ENCODE measurements at places on chromosomes 12 and 14.

DNA sequence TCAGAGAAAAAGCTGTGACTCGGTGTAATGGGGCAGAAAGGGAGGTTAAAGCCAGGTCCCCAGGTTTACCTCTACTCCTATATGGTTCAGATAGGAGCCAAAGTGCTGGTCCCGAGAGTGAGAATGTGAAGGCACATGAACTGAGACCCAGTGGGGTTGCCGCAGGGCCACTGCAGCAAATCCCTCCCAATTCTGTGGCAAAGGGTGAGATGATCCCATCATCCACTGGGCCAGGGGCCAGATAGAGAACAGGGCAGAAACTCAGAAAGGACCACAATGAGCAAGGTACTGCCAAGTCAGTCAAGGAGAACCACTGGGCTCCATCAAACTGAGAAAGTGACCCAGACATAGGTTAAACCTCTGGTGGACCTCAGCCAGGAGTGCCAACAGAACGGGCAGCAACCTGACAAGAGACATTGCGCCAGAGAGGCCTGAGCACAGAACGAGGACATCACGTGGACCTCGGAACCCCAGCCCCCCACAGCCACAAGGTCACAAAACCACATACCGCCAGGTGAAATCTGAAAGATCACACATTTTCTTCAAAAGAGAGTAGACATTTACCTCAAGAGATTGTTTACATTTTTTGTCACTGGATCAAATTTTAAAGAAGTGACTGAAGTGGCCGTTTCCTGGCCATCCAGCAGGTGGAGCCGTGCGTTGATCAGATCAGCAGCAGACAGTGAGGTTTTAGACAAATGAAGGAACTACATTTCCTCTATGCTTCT, 20.5 kb upstream of the ITPR2 start:
- DNase-seq: peak; percentile 46

GRCh38 chr12:95970905-95971304, 25.2 kb downstream of the HAL start:
- no peak for DNase-seq

GRCh38 chr12:47388712-47389111, 309.0 kb upstream of the AMIGO2 start:
- no peak for DNase-seq

DNA sequence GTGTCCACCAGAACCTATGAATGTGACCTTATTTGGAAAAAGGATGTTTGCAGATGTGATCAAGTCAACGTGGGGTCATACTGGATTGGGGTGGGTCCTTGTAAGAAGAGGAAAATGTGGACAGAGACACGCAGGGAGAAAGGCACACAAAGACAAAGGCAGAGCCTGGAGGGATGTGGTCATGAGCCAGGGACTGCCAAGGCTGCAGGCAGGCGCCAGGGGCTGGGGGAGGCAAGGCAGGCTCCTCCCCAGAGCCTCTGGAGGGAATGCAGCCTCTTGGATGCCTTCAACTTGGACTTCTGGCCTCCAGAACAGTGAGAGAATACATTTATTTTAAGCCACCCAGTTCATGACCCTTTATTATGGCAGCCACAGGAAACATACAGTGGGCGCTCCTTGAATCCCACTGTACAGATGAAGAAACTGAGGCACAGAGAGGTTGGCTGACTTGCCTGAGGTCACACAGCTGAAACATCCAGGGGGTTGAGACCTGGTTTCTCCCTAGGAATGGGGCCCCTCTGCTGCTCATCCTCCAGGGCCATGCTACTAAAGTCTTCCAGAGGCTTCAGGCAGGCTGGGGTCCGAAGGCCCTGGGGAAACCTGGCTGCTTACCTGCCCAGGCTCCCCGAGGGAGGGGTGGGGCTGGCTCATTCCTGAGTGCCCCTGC, 99.7 kb downstream of the RFLNA start:
- no peak for DNase-seq

DNA sequence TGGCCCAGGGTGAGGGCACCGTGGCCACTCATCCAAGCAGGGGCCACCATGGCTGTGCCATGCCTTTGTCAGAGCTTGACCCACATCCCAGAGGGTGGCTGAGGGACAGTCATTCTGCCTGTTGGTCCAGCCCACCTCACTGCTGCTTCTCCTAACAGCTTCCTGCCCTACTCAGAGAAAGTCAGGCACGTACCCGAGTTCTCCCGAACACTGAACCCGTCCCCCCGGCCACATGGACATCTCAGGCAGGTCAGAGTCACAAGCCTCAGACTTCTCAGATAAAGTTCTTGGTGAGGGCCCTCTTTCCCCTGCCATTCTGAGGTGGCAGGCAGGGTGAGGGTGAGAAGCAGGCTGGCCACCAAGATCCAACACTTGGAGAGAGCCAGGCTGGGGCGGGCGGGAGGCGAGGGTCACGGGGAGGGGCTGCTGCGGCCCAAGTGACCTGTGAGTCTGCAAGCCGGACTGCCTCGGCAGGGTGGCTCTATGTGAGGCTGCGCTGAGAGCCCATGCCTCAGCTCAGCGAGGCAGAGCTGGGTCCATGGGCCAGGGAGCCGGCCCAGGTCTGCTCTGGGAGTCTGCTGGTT, 317.8 kb downstream of the TMEM121 start:
- no peak for DNase-seq

GRCh38 chr14:36096090-36096489, 80.4 kb downstream of the PTCSC3 start:
- DNase-seq: no peak

DNA sequence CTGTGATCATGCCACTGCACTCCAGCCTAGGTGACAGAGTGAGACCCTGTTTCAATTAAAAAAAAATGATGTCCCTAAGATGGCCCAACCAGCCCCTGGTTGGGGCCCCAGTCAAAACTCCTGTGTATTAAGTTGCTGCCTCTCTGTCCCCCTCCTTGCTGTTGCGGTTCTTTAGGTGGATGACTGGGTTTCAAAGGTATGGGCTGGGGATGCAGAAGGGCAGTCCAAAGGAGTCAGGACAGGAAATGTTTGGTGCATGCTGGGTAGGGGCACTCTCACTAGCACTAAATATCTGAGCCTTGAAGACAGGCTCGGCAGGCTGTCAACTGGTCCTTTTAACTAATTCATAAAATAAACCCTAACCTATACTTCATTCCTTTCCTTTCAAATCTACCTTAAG, 12.0 kb upstream of the PIP4K2C start:
- no peak for DNase-seq

GRCh38 chr14:59336706-59337105, 128.5 kb downstream of the GPR135 start:
- DNase-seq: no peak

GRCh38 chr12:112714166-112714710, 77.3 kb upstream of the RPH3A start:
- DNase-seq: no peak

GRCh38 chr12:97960225-97960624, 497.6 kb downstream of the RMST start:
- DNase-seq: no peak

DNA sequence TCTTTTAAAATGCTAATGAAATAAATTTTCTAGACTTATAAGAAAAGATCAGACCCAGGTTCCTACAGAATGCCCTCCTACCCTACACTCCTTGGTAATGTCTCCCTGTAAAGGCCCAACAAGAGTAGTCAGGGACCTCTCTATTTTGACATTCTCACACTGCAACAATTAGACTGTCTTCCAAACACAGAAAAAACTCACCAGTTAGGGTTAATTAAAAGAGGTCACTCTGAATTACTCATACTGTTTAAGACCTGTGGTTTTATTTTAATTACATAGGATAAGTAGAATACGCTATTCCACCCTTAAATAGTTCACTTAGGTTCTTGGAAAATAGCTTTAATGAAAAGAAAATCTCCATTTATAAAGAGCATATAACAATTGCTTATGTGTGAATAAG, 142.4 kb downstream of the ITPR2 start:
- no peak for DNase-seq

GRCh38 chr12:75848431-75848925, 183.1 kb downstream of the PHLDA1 start:
- DNase-seq: no peak

- no peak for DNase-seq
Observed at GRCh38 chr14:69483765-69484443, 624 bp upstream of the PLEKHD1 start.

DNA sequence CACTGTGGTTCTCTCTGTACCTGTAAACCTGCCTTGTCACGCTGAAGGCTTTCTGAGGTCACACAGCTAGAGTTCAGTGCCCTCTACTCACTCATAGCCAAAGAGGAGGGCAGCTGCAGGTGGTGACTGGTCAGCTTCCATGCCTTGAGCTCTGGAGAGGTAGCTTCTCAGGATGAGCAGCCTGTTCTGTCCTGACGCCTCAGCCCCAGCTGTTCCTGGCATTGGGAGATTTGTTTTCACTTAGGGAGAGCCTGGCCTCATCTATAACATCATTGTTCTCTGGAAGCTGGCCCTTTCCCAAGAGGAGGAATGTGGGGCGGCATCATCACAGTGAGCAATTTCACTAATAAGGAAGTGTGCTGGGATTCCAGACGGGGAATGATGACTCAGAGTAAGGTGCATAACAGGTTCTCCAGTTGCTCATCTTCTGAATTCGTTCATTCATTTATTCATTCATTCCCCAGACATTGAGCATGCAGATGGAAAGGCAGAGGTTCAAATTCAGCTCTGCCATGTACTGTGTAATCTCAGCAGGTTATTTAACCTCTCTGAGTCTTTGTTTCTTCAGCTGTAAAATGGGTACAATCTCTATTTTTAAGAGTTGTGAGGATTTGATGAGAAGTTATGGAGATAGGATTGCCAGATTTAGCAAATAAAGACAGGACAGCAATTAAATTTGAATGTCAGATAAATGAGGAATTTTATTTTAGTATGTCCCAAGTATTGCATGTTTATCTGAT, 255.8 kb upstream of the CRY1 start:
- DNase-seq: no peak

DNA sequence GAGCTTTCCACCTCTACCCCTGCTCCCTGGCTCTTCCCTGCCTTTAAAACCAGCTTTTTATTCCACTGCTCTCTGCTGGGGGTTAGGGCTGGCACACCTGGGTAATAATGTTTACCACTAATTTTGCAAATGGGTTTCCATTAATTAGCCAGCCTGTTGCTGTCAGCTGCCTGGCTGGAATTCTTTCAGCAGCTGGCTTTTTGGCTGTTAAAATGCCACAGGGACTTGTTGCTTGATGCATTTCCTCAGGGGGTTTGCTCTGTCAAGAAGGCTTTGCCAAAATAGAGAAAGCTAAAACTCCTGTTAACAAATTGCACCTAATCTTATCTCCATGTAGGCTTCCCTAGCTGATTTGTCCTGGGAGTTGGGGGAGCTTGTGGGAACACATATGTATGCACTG, 51.8 kb upstream of the PSMC1 start:
- no peak for DNase-seq

GRCh38 chr14:36367985-36368774, 47.7 kb upstream of the MBIP start:
- no peak for DNase-seq

GRCh38 chr12:128804762-128805161, 19.0 kb downstream of the SLC15A4 start:
- no peak for DNase-seq

DNA sequence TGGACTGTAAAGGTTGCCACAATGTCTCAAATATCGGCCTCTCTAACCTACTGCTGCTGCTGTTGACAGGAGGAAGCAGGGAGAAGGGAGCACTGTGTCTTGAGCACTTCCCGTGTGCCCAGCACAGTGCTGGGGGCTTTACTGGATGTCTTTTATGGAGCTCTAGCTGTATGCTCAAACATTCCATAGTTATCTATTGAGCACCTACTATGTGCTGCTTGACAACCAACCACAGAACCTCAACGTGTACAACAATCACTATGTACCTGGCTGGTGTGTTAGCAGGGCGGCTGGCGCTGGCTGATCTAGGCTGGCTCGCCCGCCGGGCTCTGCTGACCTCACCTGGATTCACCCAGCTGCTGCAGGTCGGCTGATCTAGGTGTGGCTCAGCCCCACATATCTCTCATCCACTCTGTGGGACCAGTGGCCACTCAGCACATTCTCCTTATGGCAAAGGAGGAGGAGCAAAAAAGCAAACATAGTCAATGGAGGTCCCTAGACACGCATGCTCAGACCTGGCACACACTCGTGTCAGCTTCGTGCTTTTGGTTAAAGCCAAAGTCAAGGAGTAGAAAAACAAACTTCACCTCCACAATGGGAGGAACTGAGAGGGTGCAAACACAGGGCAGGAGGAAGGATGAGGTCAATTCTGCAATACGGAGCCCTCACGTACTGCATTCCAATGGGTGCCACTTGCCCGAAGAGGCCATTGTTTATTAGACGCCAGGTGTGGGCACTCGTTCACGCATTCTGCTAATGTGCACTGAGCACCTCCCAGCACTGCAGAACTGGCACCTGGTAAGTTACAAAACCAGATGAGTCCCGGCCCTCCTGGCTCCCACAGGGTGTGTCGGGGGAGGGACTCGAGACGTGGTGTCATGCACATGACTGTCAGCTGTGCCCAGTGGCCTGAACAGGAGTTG, 147.2 kb downstream of the SCARB1 start:
- DNase-seq: no peak

DNA sequence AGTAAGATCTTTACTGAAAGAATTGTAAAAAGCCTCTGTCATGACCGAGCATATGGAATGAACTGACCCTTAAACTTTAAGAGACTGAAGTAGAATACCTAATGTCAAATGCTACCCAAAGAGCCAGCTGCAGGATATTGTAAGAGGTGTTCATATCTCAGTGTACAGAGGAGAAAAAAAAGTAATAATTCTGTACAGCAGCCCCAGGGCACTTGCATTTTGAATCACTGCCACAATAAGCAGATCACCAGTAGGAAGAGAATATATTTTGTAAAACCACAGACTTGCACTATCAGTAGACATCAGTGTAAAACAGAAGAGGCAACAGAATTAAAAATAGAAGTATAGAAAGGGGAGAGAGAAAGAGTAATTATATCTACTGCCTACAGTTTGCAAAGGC, 162.6 kb downstream of the PPFIA2 start:
- DNase-seq: no peak

GRCh38 chr12:53160000-53160399, 20.5 kb upstream of the ZNF740 start:
- DNase-seq: no peak

DNA sequence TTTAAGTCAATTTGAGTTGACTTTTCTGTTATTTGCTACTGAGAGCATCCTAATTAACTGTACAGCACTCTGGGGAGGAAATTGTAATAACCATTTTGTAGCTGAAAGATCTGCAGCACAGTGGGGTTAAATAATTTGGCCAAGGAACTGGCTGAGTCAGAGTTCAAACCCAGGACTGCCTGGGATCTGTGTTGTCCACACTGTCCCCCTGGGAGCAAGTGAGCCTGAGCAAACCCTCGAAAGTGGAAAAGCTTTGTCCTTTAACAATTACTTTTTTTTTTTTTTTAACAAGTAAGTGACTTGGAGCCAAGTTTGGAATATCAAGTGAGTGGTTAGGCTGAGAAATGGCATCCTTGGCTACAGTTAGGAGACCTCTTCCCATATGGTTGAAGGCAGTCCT, 247.2 kb upstream of the CCDC196 start:
- DNase-seq: no peak
